ENCODE measurements at places on chromosomes 7 and 10. TPM values are rescaled to one million over a fixed set of nuclear protein-coding genes. Genes with fewer than 3 reads are reported as not detected.

Gene TUBB8
- total RNA-seq = 0.80 TPM

Gene GSTO2
- total RNA-seq = 2.7 TPM

Gene MPP7
- 8.4 TPM for total RNA-seq

Gene ZNF467
- 5.9 TPM for total RNA-seq

Gene SPDYE9
- 0.07 TPM for total RNA-seq

Gene SPDYE16
- total RNA-seq = 0.03 TPM

Gene GPC2
- total RNA-seq = 5.3 TPM

Gene AGMO
- 7.3 TPM for total RNA-seq

Gene MICALL2
- total RNA-seq = 16.4 TPM

Gene CNPY1
- not detected for total RNA-seq

Gene LLCFC1
- total RNA-seq = not detected

Gene MBLAC1
- 2.7 TPM for total RNA-seq

Gene ANKRD7
- 0.10 TPM for total RNA-seq

Gene CCM2
- 31.6 TPM for total RNA-seq

Gene AOAH
- 2.4 TPM for total RNA-seq

Gene MRPS17
- 13.7 TPM for total RNA-seq

Gene DHTKD1
- 17.5 TPM for total RNA-seq

Gene NPSR1
- total RNA-seq = not detected

Gene GHRHR
- not detected for total RNA-seq

Gene CYP2E1
- total RNA-seq = 0.43 TPM

Gene HOXA4
- 1.4 TPM for total RNA-seq

Gene HMX3
- total RNA-seq = not detected
